ENCODE measurements at places on chromosomes 16 and 17. TPM values are rescaled to one million over a fixed set of nuclear protein-coding genes. Genes with fewer than 3 reads are reported as not detected.

- H3K27ac ChIP-seq: peak within 1 kb of the TSS; percentile 59
- no peaks in the 10 kb centered on the region for H3K27me3 ChIP-seq
- no peaks in the 10 kb centered on the region for H3K36me3 ChIP-seq
- no peaks in the 10 kb centered on the region for H3K4me1 ChIP-seq
These were observed at the start of gene SNX20 for GRCh38 chr16:50681021-50681885. SNX20 (minus strand) TSS chr16:50681312; CDS start chr16:50677526, 3,786 bp downstream.

- DNase-seq: no peak
- no peaks in the 10 kb centered on the region for H3K36me3 ChIP-seq
- H3K4me1 ChIP-seq: no peaks in the 10 kb centered on the region
These were observed 156.5 kb upstream of the KCNJ18 start for GRCh38 chr17:21535686-21536375.

DNA sequence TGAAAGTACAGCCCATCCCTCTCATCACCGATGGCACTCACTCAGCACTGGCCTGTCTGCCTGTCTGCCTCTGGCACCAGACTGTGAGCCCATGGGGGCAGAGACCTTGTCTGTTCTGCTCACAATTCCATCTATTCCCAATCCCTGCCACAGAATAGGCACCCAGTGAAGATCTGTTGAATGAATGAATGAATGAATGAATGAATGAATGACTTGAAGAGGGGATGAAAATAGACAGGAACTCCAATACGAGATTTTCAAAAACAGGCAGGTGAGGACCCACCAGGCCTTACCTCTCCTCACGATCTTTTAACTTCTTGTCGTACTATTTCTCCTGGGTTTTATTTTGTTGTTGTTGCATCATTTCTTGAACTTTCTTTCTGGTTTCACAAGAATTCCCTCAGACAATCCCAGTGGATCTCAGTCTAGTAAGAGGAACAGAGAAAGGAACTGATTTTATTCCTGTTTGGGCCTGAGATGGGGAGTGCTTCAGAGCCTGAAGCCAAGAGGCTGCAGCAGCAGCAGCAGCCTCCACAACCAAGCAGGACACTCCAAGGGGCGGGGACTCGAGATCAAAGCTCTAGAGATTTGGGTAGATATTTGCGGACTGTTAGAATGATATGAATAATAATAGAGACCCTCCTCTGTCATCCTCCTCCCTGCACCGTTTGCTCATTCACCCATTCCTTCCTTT is 17.7 kb downstream of the KRT9 start:
- H3K4me1 ChIP-seq: peaks cover 9% of the 10 kb centered on the region
- DNase-seq: no peak
- H3K27ac ChIP-seq: peak overlapping the region; percentile 42
- H3K4me3 ChIP-seq: no peak overlapping the region
- H3K27me3 ChIP-seq: peaks cover under 1% of the 10 kb centered on the region
- H3K36me3 ChIP-seq: no peaks in the 10 kb centered on the region

GRCh38 chr17:38921756-38922411 is 3.5 kb upstream of the LASP1NB start:
- peaks cover 52% of the 10 kb centered on the region for H3K4me1 ChIP-seq
- DNase-seq: no peak
- no peak overlapping the region for H3K4me3 ChIP-seq
- H3K36me3 ChIP-seq: peaks cover 32% of the 10 kb centered on the region
- H3K27ac ChIP-seq: peak overlapping the region; percentile 61

- DNase-seq: no peak
- H3K27me3 ChIP-seq: no peaks in the 10 kb centered on the region
- no peaks in the 10 kb centered on the region for H3K36me3 ChIP-seq
- no peak overlapping the region for H3K4me3 ChIP-seq
- no peaks in the 10 kb centered on the region for H3K4me1 ChIP-seq
These were observed 168.8 kb downstream of the C16orf78 start for GRCh38 chr16:49542391-49542891.

- DNase-seq: no peak
- H3K4me3 ChIP-seq: no peak overlapping the region
- no peak overlapping the region for H3K27ac ChIP-seq
- H3K4me1 ChIP-seq: no peaks in the 10 kb centered on the region
- peaks cover 3% of the 10 kb centered on the region for H3K27me3 ChIP-seq
These were observed 233.1 kb downstream of the CBLN1 start for GRCh38 chr16:49048557-49048956.

DNA sequence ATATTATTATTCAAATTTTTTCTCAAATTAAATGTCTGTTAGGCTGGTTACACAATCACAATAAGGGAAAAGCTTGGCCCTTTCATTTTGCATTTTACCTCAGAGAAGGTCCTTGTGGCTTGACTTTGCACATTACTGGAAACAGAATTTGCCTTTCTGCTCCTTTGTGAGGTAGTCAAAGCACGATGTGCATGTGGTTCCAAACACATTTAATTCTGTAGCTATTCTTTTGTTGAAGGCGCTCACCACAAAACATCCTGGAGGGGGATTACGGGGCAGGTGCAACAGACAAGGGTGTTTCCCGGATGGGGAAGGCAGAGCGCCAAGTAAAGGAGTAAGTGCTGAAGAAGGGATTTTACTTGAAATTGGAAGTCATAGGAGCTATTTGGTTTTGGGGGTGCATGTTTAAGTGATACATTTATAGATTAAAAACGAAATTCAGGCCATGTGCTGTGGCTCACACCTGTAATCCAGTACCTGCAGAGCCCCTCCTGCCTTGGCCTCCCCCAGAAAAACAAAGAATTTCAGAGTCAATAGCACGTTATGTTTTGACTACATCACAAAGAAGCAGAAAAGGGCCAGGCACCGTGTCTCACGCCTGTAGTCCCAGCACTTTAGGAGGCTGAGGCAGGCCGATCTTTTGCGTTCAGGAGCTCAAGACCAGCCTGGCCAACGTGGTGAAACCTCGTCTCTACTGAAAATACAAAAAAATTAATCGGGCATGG is 31.2 kb upstream of the TENT4B start:
- H3K4me3 ChIP-seq: no peak overlapping the region
- H3K4me1 ChIP-seq: no peaks in the 10 kb centered on the region
- DNase-seq: no peak
- no peaks in the 10 kb centered on the region for H3K27me3 ChIP-seq

DNA sequence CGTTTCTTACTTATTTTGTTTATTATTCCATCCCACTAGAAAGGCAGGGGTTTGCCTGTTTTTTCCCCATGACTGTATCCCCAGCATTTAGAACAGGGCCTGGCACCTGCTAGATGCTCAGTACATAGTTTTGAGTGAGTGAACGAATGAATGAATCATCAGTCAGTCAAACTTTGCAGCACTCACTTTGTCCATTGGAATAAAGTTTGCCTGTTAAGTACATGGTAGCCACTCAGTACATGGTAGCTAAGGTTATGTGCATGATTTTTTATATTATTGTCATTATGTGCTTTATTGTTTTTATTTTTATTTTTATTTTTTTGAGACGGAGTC is 88.5 kb downstream of the CMIP start:
- DNase-seq: no peak
- peak overlapping the region; percentile 46 for H3K27ac ChIP-seq
- peaks cover 21% of the 10 kb centered on the region for H3K4me1 ChIP-seq

GRCh38 chr17:4497101-4497824 is 1.4 kb upstream of the SPNS2 start:
- H3K36me3 ChIP-seq: no peaks in the 10 kb centered on the region
- peaks cover 27% of the 10 kb centered on the region for H3K4me1 ChIP-seq
- peaks cover 40% of the 10 kb centered on the region for H3K27me3 ChIP-seq
- H3K27ac ChIP-seq: no peak overlapping the region
- no peak overlapping the region for H3K4me3 ChIP-seq

- H3K27ac ChIP-seq: no peak overlapping the region
- DNase-seq: no peak
- H3K27me3 ChIP-seq: no peaks in the 10 kb centered on the region
- H3K4me3 ChIP-seq: no peak overlapping the region
- H3K36me3 ChIP-seq: peaks cover 43% of the 10 kb centered on the region
These were observed 50.7 kb downstream of the ADCY7 start for GRCh38 chr16:50316848-50317630.

DNA sequence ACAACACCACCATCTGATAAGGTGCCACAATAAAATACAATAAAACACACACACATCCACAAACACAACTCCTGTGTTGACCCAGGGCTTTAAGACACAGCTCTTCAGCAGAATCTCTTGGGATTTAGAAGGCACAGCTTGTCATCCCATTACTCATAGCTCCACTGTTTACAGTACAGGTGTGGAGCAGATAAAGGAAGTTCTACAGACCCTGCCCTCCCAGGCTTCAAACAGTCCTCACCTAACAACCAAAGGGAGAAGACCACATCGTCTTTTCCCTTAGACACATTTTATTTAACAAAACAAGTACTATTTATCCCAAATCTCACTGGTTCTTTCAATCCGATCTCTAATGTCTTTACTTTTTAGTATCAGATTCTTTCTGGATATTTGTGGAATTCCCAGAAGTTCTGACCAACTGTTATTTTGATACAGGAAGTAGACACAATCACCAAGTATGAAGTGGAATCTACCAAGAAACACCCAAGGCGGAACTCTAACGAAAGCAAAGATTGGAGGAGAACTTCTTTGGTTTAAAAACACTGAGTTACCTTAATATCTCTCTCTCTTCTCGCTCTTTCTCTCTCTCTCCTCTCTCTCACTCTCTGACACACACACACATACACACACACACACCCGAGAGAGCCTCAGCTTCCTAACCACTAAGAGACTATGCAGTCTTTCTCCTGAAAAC is 46.1 kb downstream of the CYTH1 start:
- DNase-seq: peak; percentile 64
- H3K4me3 ChIP-seq: peak overlapping the region; percentile 48
- peaks cover 27% of the 10 kb centered on the region for H3K4me1 ChIP-seq
- no peaks in the 10 kb centered on the region for H3K36me3 ChIP-seq
- H3K27ac ChIP-seq: peak overlapping the region; percentile 90

GRCh38 chr17:10927712-10928111 is 89.8 kb upstream of the PIRT start:
- no peak overlapping the region for H3K27ac ChIP-seq
- H3K4me3 ChIP-seq: no peak overlapping the region
- H3K36me3 ChIP-seq: no peaks in the 10 kb centered on the region
- no peaks in the 10 kb centered on the region for H3K4me1 ChIP-seq
- DNase-seq: no peak
- no peaks in the 10 kb centered on the region for H3K27me3 ChIP-seq

DNA sequence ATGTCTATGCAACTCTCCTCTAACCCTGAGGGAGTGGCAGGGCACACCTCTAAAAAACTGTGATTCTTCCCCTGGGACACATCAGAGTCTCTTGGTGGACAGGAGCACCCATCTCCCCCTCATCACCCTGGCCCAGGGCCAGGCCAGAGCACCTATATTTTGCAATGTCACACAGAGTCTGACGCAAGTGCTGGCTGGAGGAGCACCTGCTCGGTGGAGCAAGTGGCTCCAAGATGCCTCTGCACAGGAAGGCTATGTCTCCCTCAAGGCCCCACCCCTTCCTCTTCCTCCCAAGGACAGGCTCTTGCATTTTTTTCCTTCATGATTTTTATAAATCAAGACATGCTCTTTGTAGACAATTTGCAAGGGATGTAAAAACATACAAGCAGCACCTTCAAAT is 13.3 kb downstream of the SNN start:
- no peak overlapping the region for H3K4me3 ChIP-seq
- H3K27ac ChIP-seq: peak overlapping the region; percentile 72
- H3K36me3 ChIP-seq: peaks cover 23% of the 10 kb centered on the region

- H3K4me1 ChIP-seq: peaks cover 27% of the 10 kb centered on the region
- H3K4me3 ChIP-seq: peak overlapping the region; percentile 49
- no peaks in the 10 kb centered on the region for H3K27me3 ChIP-seq
- DNase-seq: peak; percentile 70
These were observed 740 bp upstream of the ATP6V0D1 start for GRCh38 chr16:67481561-67482232.

DNA sequence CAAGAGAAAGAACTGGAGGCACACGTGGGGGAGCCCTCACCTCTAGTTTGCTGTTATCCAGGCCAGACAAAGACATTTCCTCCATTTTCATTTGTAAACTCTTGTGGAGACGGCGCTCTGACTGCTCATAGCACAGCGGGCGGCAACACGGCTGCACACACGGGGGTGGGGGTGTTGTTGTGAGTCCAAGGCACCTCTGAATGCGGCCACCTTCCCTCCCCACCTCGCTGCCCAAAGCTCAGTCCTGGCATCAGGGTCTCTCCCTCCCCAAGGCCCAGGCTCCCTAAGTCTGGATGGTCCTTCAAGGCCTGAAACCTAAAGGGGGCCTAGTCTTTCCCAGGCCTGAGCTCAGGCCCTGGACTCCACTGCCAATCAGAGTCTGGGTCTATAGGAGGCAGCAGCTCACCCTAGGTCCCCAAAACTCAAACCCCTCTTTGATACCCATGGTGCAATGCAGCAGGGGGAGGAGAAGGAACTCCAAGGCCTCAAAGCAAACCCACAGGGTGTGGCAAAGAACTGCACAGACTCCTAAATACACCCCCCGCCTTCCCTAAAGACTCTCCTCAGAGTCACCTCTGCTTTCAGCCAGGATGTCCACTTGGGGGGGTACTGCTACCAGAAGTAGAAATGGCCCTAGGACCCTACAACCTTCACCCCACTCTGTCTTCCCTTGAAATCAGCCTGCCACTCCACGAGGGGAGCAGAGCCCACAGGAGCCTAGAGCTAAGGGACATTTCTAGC is 1.5 kb downstream of the ATXN7L3 start:
- H3K27ac ChIP-seq: peak overlapping the region; percentile 94
- H3K36me3 ChIP-seq: peaks cover 20% of the 10 kb centered on the region
- no peaks in the 10 kb centered on the region for H3K27me3 ChIP-seq

- H3K36me3 ChIP-seq: no peaks in the 10 kb centered on the region
- no peaks in the 10 kb centered on the region for H3K27me3 ChIP-seq
- peaks cover 66% of the 10 kb centered on the region for H3K4me1 ChIP-seq
These were observed 4.0 kb upstream of the FASN start for GRCh38 chr17:82101767-82102679.

- no peaks in the 10 kb centered on the region for H3K4me1 ChIP-seq
- no peak for DNase-seq
- H3K36me3 ChIP-seq: no peaks in the 10 kb centered on the region
- H3K27ac ChIP-seq: no peak overlapping the region
- H3K27me3 ChIP-seq: peaks cover 14% of the 10 kb centered on the region
- no peak overlapping the region for H3K4me3 ChIP-seq
These were observed 42.1 kb downstream of the ITGAM start for GRCh38 chr16:31301708-31302400.

GRCh38 chr16:8655184-8655717 is 19.2 kb upstream of the ABAT start:
- no peak overlapping the region for H3K4me3 ChIP-seq
- no peaks in the 10 kb centered on the region for H3K36me3 ChIP-seq
- peak; percentile 52 for DNase-seq
- no peaks in the 10 kb centered on the region for H3K27me3 ChIP-seq
- H3K27ac ChIP-seq: no peak overlapping the region

PYDC1 gene
- not detected for total RNA-seq

SCNN1G gene
- 87.8 TPM for total RNA-seq

RNU2-1 gene
- not detected for total RNA-seq

ZNF205 gene
- 16.3 TPM for total RNA-seq

RPUSD1 gene
- total RNA-seq: 16.1 TPM

ICAM2 gene
- total RNA-seq: 9.3 TPM

AARS1 gene
- total RNA-seq: 77.5 TPM

PMFBP1 gene
- 4.8 TPM for total RNA-seq

PSMC5 gene
- 131 TPM for total RNA-seq

SULT1A4 gene
- 40.2 TPM for total RNA-seq

HP gene
- 1.9 TPM for total RNA-seq

Measured in transverse colon (tissue), 4 donors.